Mammary epithelial cell (primary cell): ENCODE measurements at places on chromosomes 12 and 14.

- peak; percentile 0 for DNase-seq
Measured at GRCh38 chr12:90987520-90987919, 17.3 kb downstream of the EPYC start.

- no peak for DNase-seq
Measured at GRCh38 chr12:32708926-32709325, 29.8 kb downstream of the DNM1L start.

GRCh38 chr12:119412811-119413794 is 78.6 kb downstream of the CCDC60 start:
- peak; percentile 28 for DNase-seq

- no peak for DNase-seq
Measured at GRCh38 chr14:84937449-84937848, 592.5 kb upstream of the FLRT2 start.

DNA sequence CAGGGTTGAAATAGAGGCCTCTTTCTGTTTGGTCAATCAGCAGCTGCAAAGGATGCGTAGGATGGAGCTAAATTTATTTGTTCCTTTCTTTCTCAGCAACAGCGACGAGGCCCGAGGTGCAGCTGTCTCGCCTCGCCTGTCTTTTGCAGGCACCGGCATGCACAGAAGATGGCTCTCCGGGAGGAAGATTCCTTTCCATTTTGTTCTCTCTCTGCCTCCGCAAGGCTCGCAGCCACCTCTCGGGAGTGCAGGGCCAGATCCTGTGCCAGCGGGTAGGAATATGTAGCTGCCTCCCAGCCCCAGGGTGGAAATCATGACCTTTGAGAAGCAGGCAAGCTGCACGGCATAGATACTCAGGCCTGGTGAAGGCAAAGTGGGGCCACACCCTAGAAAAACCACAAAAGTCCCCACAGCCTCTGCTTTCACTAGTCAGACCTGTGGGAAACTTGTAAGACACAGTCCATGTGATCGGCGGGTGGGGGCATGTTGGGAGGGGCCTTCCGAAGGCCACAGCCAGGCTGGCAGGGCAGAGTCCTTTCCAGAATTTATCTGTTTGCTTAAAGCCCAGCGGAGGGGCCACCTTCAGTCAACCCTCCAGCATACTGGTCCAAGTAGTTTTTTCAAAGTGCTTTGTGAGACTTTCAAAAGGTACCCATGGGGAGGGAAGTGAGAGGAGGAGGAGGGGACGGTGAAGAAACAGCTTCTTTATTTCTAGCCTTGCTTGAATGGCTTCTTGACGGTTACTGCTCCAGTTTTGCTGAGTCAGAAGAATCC is at the start of gene MAP1LC3B2:
Gene MAP1LC3B2 (plus strand): TSS at position 220 of the 774 bp plus-strand sequence. CDS start 16,562 bp downstream, outside the sequence.
- peak; percentile 99 for DNase-seq

DNA sequence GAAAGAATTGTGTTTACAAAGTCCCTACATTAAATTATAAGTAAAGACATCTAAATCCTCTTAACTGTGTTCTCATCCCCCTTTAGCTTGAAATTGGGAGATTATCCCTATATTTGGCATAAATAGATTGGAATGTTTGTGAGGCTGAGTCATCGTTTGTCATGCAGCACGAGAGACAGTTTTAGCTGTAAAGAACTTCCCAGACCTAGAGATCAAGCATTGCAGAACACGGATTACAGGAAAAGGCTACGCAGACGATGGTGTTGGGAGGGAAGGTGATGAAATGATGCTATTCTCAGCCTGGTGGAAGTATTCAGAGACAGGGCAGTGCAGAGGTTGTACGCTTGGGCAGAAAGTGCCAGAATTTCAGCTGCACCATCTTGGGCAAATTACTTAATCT is 93.8 kb downstream of the PTPRB start:
- DNase-seq, result peak; percentile 89

DNA sequence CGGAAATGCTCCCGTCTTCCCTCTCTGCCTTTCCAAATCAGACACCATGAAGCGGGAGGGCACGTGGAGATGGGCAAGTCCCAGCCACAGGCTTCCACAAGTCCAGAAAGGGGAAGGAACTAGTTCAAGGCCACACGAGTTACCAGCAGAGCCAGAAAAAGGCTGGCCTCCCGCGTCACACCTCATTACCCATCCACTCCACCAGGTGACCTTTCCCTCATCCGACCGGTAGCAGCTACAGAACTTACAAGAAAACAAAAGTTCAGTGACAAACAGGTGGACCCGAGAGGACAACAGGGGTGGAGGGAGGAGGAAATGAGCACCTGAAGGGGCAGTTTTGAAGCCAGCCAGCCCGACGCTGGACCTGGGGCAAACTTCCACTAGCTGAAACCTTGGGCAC is 46.9 kb downstream of the CHGA start:
- DNase-seq, result no peak

- peak; percentile 32 for DNase-seq
Measured at GRCh38 chr14:100384819-100385813, 62.0 kb downstream of the SLC25A47 start.

GRCh38 chr14:100786576-100787219 is 39.2 kb upstream of the MEG3 start:
- DNase-seq, result no peak

DNA sequence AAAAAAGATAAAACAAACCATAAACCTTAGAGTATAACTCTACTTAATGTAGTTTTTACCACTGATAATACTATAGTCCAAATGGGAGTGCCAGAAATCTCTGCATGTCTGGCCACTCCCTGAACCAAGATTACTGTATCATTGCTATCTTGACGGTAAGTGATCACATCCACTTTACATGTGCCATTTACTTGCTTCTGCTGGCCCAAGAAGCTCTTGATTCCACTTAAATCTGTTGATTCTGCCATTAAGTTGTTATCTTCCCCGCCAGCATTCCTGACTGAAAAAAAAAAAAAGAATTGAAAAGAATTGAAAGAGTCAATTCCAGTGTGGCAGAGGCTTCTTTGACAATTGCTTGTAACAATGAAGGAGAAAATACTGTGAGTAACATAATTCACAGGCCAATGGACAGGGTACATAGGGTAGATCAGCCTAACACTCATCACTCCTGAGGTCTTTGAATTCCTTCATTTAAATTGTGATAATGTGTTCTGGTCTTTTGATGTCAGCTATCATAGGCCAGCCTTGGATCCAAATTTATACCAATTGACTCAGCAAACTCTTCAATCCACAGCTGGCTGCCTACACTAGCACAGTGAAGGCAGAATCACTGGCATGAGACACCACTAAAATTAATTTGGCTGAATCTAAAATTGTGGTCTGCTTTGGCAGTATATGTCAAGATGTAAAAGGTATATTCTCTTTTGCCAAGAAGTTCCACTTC is 665.2 kb upstream of the FLRT2 start:
- DNase-seq, result no peak

- no peak for DNase-seq
Measured at GRCh38 chr12:121300083-121300819, 3.7 kb upstream of the CAMKK2 start.

- DNase-seq, result no peak
Measured at GRCh38 chr14:87667659-87668058, 325.3 kb downstream of the GALC start.

DNA sequence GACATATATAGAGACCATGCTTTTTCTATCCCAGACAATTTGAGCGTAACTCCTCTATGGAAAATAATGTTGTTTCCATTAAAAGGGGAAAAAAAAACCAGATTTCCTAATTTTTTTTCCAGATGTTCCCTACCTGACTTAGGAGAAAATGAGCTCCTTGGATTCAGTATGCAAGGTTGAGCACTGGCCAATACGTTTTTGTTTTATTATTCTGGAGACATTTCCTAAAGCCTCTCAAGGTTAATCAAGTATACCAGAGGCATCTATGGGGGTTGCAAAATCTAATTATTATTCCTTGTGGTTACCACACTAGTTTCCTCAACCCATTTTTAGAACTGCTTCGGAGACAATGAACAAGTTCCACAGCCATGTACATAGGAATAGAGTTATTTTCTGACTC is 291.3 kb downstream of the SLC16A7 start:
- DNase-seq, result no peak

DNA sequence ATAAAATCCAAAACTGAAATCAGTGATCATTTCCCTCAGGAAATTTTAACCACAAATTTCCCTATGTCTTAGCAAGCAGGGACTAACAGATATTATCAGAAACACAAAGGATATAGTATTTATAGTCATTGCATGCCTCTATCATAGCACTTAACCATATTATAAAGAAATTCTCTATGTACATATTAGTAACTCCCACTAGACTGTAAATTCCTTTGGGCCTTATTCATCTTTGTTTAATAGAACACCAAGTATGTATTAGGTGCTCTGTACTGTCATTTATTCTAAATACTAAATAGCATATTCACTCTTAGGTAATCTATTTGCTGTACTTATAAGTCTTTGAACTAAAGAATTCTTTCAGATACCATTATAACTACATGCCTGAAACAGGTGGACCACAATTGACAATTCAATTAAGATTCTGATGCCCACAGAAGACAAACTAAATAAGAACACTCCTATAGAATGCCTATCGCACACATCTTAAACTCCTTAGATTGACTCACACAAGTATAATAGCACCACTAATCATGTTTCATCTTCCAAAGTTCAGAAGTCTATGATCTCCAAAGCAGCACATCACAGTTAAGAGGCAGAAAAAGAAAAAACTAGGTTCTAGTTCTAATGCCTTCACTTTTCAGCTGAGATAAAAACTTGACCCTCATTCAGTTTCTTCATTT is 134.1 kb downstream of the FSCB start:
- peak; percentile 39 for DNase-seq

DNA sequence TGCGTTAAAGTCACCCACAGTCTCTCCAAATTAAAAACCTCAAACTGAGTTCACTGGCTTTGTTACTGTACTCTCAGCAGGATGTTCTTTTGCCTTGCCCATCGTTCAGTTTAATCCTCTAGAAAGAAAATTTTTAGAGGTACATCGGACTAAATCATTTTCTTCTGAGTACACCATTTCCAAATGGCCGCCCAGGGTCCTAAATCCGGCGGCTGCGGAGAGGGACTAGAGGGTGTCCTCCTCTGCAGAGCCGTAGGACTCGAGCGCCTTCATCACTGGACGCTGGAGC is 1.4 kb downstream of the LIN7A start:
- no peak for DNase-seq

DNA sequence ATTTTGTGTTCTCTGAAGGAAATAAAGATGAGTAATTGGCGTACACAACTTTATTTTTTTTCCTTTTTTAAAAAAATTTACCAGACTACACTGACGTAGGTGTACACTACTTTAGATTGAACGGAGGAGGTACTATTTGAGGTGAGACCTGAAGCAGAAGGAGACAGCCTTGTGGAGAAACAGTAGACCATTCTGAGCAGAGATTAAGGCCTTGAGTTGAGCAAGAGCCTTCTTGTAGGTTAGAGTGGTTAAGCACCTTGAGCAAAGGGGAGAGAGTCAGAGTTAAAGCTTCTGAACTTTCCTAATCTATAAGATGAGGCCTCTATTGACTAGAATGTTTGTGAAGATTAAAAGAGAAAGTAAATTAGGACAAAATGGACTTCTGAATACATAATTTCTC is 2.5 kb downstream of the LEMD3 start:
- DNase-seq, result peak; percentile 53

DNA sequence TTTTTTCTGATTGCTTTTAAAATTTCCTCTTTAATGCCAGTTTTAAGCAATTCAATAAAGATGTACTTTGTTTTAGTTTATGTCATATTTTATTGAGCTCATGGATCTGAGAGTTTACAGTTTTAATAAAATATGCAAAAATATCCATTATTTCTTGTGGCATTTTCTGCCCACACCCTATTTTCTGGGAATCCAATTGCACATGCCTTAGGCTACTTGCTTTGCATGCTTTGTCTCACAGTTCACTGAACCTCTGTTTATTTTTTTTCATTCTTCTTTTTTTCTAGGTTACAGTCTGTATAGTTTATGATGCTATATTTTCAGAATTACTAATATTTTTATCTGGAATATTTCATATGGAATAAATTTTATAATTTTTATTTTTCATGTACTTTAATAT is 1258.0 kb downstream of the FSCB start:
- DNase-seq, result no peak

DNA sequence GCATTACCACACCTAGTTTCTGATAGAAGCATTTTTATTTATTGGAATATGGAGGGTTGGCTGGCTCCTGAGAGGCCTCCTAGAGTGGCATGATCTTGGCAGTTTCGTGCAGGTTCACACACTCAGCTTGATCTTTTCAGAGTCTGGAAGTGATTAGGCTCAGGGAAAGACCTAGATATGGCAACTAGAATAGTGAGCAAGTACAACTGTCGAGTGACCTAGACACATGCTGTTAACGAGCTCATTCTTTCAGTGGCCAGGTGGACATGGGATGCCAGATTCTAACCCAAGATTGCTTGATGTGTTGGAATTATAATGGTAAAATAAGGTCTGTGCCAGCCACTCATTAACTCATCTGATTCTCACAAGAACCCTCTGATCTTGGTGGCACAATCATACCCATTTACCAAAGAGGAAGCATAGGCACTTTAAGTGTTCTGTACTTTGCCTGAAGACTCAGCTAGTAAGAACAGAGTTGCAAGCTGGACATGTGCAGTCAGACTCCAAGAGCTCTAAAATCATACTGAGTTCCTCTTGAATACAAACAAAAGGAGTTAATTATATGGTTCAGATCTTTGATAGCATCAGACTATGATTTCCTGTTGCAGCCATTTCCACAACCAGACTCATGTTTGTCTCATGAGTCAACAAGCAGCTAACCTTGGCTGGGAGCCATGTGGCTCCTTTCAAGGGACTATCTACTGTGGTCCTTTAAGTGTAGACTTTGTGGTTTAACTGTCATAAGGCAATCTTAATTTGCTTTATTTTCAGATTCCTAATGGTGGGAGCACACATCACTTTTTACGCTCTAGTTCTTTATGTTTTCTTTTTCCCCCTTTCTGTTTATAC is 144.2 kb downstream of the PLEKHA5 start:
- peak; percentile 91 for DNase-seq

- no peak for DNase-seq
Measured at GRCh38 chr12:99367181-99367580, 280.4 kb upstream of the GARIN6 start.

DNA sequence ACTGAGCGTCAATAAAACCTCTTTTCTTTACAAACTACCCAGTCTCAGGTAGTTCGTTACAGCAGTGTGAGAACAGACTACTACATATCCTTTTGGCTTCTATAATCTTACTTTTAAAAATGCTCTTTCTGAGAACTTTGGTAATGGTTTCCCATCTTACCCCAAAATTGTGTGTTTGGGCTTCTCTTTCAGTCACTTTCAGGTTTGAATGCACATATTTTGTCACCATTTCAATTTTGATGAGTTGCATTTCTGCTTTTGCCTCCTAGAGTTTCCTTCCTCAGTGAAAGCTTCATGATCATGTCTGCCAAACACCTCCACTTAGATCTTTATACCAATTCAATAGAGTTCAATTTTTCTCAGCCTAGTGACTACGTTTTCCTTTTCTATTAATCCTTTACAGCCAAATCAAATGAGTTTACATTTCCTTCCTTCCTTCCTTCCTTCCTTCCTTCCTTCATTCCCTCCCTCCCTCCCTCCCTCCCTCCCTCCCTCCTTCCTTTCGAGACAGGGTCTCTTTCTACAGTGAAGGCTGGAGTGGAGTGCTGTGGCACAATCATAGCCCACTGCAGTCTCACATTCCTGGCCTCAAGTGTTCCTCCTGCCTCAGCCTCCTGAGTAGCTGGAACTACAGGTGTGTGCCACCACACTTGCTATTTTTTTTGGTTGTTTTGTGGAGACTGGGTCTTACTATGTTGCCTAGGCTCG is 124.9 kb downstream of the BCAT1 start:
- DNase-seq, result no peak
